ENCODE measurements at places on chromosomes 16 and 17. TPM values are rescaled to one million over a fixed set of nuclear protein-coding genes. Genes with fewer than 3 reads are reported as not detected.
A peak's percentile ranks its signal among the peaks of the same experiment; 100 is the strongest.

GRCh38 chr16:86517652-86518258 is 7.4 kb downstream of the FOXF1 start:
- DNase-seq = peak; percentile 68

DNA sequence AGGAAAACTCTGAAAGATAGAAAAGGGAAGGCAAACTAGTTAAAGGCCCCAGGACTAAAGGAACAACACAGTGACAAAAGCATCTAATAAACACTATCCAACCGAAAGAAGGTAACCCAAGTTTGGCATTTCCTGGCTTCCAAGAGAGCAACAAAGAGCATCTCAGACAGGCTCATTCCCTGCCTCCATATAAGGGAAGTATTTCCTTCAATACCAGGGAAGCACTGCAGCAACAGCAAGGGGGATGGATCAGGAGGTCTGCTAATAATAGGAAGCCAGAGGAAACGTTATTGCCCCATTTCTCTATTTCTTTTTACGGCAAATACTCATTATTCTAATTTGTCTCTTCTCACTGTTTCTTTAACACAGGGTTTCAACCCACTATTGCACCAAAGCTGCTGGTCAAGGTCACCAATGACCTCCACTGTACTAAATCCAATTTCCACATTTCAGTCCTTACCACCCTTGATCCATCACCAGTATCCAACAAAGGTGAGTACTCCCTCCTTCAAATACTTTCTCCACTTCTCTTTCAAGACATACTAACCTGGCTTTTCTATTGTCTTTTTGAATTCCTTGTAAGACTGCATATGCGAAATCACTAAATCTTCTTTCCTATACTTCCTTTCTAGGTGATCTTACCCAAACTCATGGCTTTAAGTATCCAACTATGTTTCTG is 86.1 kb downstream of the KANSL1 start:
- no peak for DNase-seq

DNA sequence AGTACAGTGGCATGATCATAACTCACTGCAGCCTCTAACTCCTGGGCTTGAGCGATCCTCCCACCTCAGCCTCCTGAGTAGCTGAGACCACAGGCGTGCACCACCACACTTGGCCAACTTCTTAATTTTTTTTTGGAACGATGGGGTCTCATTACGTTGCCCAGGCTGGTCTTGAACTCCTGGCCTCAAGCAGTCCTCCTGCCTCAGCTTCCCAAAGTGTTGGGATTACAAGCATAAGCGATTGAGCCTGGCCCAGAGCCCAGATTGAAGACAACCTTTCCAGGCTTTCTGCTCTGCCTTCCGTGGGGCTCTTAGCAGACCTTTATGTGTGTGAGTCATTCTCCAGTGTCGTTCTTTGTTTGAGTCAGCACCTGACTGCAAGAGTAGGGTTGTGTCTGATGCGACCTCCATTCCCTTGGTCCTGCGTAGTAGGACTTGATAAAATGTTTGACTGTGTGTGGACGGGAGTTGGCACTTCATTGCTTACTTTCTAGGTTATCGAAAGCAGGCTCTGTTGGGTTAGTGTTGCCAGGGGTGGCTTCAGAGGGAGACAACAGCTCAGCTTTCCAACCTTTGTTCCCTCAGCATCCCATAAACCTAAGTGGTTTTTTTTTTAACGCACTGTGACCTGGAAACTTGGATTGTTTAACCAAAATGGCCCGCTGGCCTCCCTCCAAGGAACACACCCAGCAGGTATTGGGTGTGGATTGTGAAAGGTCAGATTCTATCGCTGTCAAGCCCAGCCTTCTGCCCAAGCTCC is 26.4 kb downstream of the EEF2K start:
- DNase-seq = peak; percentile 68

GRCh38 chr16:66427871-66428681 is 981 bp downstream of the BEAN1 start:
- no peak for DNase-seq

DNA sequence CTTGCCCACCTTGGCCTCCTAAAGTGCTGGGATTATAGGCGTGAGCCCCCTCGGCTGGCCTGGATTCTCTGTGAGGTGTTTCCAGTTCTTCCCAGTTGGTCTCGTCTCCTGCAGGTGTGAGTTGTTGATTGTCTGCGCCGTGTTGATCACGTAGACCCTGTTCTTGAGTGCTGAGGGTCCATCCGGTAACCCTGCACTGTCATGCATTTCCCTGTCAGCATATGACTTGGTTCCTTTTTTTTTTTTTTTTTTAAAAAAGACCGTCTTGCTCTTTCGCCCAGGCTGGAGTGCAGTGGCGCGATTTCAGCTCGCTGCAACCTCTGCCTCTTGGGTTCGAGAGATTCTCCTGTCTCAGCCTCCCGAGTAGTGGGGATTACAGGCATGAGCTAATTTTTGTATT is 17.3 kb downstream of the MGRN1 start:
- DNase-seq = no peak

DNA sequence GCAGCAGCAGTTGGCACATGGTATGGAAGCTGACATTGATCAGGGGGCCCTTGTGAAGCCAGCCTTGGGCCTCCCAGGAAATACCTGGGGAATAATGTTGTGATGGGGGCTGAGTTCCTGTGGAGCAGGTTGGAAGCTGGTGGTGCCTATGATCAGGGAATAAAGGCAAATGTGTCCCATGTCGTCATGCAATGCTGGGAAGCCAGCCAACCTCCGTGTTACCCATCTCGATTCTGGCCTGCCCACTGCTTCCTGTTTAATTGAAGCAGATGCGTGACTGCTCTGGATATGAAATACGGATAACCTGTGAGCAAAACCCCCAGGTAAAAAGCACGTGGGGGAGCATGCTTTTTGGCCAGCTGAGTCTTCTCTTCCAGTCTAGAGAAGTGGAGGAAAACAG is 580.4 kb upstream of the HSBP1 start:
- DNase-seq = no peak

GRCh38 chr17:977166-977565 is 2.4 kb downstream of the NXN start:
- DNase-seq = no peak

DNA sequence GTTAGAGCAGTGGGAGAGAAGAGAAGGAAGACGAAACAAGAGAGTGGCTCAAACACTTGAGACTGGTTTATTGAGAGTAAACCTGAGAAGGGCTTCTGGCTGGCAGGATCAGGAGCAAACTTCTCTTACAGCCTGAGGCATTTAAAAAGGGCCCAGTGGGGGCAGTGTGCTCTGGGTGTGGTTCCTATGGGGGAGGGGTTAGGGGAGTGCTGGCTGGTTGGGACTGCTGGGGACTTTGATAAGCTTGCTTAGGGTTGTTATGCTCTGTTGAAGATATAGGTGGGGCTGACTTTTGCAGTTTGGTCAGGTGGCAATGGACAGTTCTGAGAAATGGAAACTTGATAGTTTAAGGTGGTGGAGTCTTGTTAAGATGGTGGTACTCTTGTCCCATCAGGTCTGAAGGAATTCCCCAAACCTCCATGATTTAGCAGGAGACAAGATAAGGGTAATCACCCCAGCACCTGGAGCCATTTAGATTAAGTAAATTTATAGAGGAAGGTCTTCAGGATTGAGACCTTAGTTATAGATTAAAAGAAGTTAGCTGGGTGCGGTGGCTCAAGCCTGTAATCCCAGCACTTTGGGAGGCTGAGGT is 79.3 kb downstream of the EMP2 start:
- DNase-seq = peak; percentile 32

DNA sequence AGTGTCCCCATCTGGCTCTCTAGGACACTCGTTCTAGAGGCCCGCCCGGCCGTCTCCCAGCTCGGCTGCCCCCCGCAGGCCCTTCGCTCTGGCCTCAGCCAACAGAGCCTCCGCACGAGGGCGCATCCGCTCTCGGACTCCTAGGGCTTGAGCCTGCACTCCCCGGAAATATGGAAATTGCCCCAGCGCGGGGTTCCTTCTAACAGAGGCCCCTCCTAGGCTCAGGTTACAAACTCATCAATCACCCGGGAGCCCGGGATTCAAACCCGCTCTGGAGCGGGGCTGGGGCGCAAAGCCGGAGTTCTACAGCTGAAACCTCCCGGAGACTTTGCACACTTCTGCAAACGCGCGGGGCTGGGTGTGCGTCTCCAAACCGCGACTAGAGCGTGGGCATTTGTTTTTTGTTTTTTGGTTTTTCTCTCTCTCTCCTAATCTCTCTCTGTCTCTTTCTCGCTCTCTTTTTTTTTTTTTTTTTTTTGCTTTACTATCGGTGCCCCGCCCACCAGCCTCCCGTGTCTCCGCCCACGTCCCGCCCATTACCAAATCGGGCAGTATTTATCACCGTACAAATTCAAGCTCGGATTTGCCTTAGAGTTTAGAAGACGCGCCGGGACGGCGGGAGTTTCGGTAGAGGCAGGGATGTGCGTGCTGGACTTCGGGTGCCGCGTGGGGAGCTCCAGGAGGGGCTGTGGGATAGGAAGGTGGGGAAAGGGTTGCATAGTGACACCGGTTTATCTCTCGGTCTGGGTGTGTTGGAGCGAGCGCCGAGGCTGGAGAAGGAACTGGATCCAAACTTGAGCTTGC is 2.4 kb upstream of the FOXL1 start:
- DNase-seq = peak; percentile 76

DNA sequence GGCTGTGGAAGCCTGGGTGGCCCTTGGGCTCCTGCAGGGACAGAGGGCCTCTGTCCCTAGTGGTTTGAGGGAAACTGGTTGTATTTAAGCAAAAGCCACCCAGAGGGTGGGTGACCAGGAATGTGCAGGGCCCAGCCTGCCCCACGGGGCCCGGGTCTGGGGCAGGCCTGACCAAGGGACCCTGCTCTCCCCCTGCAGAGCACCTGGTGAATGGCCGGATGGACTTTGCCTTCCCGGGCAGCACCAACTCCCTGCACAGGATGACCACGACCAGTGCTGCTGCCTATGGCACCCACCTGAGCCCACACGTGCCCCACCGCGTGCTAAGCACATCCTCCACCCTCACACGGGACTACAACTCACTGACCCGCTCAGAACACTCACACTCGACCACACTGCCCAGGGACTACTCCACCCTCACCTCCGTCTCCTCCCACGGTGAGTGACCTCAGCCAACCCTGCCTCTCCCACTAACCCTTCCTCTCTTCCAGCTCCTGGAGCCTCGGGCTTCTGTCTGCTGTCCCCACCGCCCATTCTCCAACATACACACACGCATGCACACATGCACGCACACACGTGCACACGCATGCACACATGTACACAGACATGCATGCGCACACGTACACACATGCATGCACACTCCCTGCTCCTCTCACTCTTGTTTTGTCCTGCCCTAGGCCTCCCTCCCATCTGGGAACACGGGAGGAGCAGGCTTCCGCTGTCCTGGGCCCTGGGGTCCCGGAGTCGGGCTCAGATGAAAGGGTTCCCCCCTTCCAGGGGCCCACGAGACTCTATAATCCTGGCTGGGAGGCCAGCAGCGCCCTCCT is 10.4 kb downstream of the GALK1 start:
- no peak for DNase-seq

GRCh38 chr17:36534840-36535668 is at the start of the genes MYO19 and PIGW:
MYO19 (minus strand) TSS chr17:36534868; CDS start chr17:36532538, 2,330 bp downstream.
PIGW (plus strand) TSS chr17:36534987; CDS start chr17:36537102, 2,115 bp downstream.
- peak; percentile 91 for DNase-seq

GRCh38 chr16:58426966-58427365 is 34.7 kb downstream of the GINS3 start:
- DNase-seq = no peak

DNA sequence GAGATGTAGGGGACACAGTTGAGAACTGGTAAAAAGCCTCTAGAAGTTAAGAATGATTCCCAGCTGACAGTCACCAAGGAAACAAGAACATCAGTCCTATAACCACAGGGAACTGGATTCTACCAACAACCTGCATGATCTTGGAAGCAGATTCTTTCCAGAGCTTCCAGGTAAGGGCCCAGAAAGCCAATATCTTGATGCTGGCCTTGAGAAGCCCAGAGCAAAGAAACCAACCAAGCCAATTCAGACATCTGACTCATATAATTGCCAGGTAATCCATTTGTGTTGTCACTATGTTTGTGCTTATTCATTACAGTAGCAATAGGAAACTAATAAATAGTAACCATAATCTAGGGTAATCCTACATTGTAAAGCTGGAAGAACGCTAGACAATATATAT is 81.6 kb downstream of the CACNG1 start:
- no peak for DNase-seq

DNA sequence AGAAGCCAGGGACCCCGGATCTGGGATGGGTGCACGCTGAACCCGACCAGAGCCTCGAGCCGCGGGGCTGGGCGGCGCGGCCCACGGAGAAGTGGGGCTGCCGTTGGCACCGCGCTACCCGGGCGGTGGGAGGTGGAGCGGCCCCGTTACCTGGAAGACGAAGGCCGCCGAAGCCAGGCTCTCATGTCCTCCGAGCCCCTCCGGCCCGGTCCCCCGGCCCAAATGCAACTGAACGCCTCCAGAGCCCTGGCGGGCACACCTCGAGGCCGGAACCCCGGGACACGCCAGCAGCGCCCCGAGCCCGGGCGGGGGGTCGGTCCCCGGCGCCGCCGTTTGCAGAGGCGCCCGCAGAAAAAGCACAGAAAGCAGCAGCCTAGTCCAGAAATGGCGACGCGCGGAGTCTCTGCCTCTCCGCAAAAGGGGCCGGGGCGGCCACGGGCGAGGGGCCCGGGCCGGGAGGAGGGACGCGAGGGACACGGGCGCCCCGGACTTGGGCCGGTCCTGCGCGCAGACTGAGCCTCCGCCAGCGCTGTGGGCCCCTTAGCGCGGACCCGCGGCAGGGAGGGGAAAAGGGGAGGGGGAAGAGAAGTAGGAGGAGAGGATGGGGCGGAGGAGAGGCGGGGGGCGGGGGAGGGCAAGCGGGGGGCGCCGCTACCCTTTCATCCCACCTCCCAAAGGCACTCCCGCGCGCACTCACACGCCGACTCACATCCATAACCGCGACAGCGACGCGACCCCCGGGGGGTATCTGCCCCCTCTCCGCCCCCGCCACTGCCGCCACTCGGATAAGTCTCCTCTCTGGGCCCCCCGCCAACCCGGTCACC is 1.4 kb downstream of the AXIN2 start:
- DNase-seq = peak; percentile 50

- DNase-seq = no peak
Observed at GRCh38 chr16:8682551-8683259, 8.3 kb downstream of the ABAT start.

GRCh38 chr16:9177861-9178260 is 86.4 kb downstream of the HAPSTR1 start:
- no peak for DNase-seq

DNA sequence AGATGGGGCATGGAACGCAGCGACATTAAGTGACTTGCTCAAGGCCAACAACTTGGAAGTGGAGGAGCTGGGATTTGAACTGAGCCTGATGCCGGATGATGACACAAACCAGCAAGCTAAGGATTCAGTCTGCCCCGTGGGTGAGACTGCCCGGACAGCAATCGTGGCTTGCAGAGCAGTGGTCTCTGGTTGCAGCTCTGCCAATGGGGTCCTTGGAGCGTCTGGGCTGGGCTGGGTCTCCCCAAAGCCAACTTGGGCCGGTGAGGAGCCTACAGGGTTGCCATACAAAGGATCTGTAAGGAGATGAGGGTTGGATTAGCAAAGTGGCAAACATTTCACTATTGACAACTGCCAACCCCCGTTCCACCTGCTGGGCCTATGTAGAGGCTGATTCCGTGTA is 2.6 kb upstream of the CRISPLD2 start:
- no peak for DNase-seq

GRCh38 chr16:77951788-77952187 is 70.6 kb upstream of the CLEC3A start:
- DNase-seq = no peak

ELMO3 gene
- 4.6 TPM for total RNA-seq

SMPD3 gene
- 0.07 TPM for total RNA-seq

TBC1D3H gene
- not detected for total RNA-seq

KRT33B gene
- not detected for total RNA-seq

CBFA2T3 gene
- total RNA-seq = 0.34 TPM

CDRT15 gene
- total RNA-seq = not detected

SP2 gene
- total RNA-seq = 15.7 TPM
